ENCODE measurements at places on chromosomes 2 and 18. TPM values are rescaled to one million over a fixed set of nuclear protein-coding genes. Genes with fewer than 3 reads are reported as not detected.

GRCh38 chr2:105517814-105518705 lies 119.2 kb upstream of the FHL2 start:
- DNase-seq: no peak

DNA sequence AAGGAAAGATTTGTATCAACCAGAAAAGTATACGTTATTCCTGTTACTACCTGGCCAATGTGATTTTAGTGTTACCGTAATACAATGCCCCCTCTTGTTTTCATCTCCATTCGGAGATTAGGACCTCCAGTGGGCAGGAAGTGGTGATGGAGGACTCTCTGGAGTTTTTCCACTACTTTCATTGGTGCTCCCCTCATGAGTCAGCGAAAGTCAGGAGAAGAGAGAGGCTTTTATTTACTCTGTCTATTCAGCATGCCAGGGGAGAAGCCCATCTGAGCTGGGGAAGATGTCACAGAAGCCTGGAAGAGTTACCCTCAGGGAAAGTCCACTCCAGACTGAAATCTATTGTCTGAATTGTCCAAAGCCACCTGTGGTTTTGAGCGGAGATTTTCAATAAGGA lies 88.2 kb upstream of the THUMPD2 start:
- no peak for DNase-seq

DNA sequence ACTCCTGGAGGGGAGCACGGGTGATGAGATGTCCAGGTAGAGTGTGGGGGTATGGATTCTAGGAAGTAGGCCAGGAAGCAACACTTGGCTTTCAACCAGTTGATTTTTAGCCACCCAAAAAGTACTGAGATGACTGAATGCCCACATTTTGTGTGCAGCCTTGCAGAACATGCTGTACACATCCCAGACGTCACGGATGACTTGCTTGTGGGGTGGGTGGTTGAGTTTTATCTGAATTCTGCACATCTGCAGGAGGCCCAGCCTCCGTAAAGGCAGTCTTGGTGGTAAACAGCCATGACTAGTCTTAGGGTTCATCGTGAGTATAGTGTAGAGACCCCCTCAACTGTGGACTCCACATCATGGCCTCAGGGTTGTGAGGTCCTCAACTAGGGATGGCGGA lies 53.3 kb upstream of the CCDC195 start:
- DNase-seq: peak; percentile 36

- DNase-seq: no peak
Measured at GRCh38 chr2:30527411-30527810, 80.4 kb downstream of the LCLAT1 start.

GRCh38 chr2:3405307-3405706 lies 25.8 kb downstream of the TRAPPC12 start:
- DNase-seq: no peak

DNA sequence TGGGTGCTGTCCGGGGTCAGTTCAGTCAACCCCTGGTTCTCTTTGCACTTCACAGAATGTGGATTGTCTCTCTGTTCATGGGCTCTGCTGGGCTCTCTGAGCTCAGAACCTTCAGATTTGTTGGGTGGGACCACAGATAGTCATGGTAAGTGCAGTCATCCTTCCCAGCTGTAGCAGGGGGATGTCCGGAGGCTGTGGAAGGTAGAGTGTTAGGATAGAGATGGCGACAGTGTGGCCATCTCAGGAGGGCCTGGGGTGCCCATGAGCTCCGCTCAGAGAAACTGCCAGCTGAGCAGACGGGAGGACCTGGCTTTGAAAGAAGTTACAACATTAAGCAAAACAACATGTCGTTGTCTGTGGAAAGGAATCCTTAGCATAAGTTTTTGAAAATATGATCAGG lies 149.8 kb downstream of the FAM210A start:
- no peak for DNase-seq

GRCh38 chr18:23263551-23264235 lies 128.4 kb downstream of the CABLES1 start:
- DNase-seq: no peak

ASB18 gene
- not detected for total RNA-seq

NFATC1 gene
- 83.7 TPM for total RNA-seq

COLEC12 gene
- not detected for total RNA-seq

Data from activated CD4-positive, alpha-beta memory T cell treated with anti-CD3 and anti-CD28 coated beads for 36 hours (primary cell).